NCI-H2171 treated with DMSO at 0.1 percent for 48 hours (cell line): ENCODE measurements at places on chromosomes 6 and 20.

DNA sequence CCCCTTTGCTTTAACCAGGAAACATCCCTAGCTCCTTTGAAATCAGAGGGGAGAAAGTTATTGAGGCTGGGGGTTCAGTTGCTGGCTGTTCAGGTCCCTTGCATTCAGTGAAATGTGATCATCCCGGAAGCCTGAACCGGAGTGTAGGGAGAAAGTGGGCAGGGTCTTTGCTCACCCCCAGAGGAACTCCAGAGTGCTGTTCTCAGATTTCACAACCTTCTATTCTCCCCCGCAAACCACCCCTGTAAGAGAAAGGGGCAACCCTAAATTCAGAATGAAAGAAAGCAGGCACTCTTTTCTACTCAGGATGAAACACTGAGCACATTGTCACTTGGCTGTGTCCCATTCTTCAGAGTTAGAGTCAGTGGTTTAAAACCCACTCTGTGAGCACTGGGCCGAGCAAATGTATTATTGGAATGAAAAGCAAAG is 139.8 kb downstream of the KHDC1L start:
- no peak for DNase-seq

GRCh38 chr6:10205120-10205519 is 209.8 kb downstream of the TFAP2A start:
- no peak for DNase-seq

DNA sequence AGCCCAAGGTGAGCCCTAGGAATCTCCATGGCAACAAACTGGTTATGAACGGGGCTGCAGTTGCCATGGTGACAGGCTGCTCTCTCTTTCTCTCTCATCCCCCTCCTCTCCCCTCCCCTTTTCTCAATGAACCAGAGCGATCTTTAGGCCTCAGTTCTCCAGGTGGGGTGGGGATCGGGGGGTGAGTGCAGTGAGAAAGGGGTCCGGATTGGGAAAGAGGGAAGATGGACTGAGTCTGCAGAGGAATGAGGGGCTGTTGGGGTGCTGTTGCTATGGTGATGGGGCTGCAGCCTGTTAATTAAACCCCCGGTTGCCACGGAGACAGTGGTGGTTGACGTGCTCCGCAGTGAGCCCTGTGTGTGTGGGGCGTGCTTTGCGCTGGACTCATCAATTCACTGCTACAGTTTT is 3.6 kb upstream of the SLC12A5 start:
- no peak for DNase-seq

DNA sequence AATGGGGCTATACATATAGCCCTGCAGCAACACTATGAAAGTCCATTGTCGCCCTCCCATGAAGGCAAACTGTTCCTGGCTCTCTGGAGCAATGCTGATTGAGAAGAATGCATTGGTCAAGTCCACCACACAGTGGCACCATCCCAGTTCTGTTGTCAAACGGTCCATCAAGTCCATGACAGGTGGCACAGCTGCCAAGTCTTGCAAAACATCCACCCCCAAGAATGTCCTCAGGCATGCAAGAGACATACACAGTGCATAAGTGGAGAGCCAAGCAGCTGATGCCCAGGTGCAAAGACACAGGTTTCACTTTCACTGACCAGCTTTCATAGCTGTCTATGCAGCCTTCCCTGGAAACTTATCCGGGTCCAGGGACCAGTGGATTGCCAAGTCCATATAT is 17.5 kb downstream of the ZNF391 start:
- no peak for DNase-seq

GRCh38 chr6:72413884-72414283 is 208.0 kb upstream of the KCNQ5 start:
- DNase-seq = no peak

DNA sequence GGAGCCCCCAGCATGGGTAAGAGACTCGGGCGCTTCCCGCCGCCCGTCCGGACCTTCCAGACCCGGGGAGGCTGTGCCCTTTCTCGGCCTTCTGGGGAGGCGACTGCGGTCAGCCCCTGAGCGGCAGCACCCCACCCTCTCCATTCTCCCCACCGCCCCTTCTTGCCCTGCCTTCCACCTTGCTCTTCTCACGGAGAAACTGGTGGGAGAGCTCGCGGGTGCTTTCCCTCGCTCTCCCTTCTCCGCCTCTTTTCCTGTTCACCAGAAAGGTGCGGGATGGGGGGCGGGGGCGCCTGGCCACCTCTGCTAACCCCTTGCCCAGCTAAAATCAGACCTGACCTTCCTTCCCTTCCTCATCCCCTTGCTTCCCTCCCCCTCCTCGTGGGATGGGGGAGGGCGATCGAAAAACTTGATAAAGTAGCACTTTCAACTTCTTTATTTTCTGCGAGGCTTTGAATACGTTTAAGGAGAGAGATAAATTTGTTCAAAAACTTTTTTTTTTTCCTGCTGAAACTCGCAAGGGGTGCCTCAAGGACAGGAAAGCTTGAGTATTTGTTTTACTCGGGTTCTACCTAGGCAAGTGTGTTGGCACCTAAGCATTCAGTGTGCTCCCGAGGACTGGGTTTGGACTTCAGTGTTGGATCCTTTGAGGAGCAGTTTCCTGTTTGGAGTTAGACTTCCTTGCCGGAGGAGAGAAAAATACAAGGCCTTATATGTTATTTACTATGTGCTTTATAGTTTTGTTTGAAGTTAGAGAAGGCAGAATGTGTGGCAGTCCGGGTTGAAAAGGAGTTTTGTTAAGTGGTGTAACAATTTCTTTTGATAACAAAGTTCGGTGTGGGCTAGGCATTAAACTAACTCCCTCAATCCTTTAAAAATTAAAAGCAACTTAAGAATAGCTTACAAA is 897 bp downstream of the CD2AP start:
- DNase-seq = peak; percentile 55

- DNase-seq = peak; percentile 52
Measured at GRCh38 chr6:138492113-138492512, 7.2 kb downstream of the NHSL1 start.

GRCh38 chr6:138113588-138114210 is 6.5 kb upstream of the PERP start:
- no peak for DNase-seq

GRCh38 chr20:52047811-52048764 is 143.5 kb downstream of the ZFP64 start:
- DNase-seq = no peak

DNA sequence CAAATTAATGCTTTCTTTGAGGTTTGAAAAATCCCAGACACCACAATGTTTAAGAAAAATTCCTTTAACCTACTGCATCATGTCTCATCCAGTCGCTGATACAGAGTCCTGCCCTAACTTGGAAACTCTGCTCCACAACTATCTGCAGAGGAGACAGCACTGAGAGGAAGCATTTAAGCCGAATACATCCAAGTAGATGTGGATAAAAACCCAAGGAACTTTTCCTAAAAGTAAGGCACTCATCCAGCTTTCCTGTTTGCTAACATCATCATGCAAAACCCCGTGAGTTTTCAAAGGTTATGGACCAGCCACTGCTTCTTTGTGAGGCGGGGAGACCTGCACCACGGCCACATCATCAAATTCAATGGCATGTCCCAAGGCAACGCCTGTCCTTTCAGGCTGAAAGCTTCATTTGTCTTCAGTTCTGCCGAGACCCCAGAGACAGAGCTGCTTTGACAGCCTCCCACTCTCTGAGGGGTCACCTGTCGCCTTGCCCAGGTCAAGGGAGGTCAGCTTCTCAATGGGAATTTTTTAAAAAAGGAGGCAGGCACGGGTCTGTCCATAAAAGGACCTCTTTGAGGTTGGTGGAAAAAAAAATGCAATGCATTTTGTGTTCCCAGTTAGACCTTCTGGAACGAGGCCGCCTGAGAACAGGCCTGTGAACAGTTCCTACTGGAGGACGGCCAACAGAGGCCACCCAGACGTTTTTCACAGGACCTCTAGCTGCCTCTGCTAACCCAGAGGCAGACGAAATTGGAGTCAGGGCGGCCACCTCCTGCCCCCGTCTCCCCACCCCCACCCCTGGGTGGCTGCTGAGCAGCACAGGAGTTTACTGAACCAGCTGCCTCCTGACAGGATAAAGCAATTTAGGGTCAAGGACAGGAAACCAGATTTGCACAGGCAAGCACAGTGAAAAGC is 142.5 kb upstream of the HDDC2 start:
- DNase-seq = peak; percentile 46

DNA sequence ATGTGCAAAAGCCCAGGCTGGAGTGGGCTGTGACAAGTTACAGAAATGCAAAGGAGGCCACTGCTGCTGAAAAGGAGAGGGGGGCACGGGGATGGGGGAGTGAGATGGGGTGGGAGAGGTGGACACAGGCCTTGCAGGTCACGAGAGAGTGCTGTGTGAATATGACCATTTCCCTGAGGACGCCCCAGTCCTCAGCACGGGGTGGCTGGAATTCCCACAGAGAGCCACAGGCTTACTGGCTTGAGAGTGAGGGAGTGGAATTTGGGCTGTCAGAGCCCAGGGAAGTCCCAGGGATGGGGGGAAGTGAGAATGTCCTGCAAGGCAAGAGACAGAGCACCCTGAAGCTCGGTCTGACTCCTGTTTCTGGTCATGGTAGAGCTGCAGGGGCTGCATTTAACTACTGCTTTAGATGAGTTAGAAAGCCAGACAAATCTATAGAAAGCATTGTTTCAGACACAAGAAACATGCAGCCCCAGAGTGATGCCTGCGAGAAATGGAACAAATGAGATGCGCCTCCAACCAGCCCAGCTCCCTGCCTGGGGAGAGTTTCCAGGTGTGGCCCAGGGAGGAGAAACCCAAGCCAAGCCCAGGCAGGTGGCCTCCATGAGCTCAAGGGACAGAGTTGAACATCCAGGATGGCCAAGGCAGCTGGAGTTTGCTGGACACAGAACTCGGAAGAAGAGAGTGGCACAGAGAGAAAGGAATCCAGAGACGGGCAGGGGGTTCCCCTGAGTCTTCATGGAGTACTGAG is 30.5 kb downstream of the NPEPL1 start:
- no peak for DNase-seq

- DNase-seq = no peak
Measured at GRCh38 chr6:138544501-138544900, 45.2 kb upstream of the NHSL1 start.

DNA sequence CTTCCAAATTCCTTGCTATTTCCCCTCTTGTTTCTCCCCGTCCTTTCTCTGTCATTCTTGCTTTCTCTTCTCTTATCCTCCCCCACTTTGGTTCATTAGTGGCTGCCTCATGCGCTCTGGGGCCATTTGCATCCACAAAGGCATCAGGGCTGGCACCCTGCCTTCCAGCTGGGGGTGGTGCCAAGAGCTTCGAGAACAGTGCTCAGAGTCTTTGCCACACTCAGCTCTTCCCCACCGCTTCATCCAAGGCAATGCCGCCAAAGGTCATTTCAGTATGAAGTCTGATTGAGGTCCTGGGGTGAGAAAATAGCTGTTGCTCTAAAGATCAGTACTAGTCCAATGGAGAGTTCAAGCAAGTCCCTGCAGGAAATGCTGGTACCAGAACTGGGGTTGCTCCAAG is 22.7 kb downstream of the OLIG3 start:
- DNase-seq = peak; percentile 23

DNA sequence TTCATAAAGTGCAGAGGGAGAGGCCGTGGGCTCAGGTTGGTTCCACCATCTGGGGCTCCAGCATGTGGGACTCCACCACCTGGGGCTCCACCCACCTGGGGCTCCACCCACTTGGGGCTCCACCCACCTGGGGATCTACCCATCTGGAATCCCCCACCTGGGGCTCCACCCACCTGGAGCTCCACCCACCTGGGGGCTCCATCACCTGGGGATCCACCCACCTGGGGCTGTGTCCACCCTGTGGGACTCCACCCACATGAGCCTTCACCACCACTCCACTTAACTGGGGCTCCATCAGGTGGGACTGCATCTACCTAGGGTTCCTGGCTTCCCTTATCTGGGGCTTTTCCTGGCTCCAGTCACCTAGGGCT is 226.0 kb upstream of the CDYL start:
- DNase-seq = no peak

GRCh38 chr6:73017476-73017875 is 207.8 kb downstream of the KHDC1L start:
- DNase-seq = no peak

GRCh38 chr20:23668477-23668951 is 20.3 kb downstream of the CST4 start:
- DNase-seq = peak; percentile 71

- peak; percentile 27 for DNase-seq
Measured at GRCh38 chr20:14360416-14360815, 23.0 kb upstream of the FLRT3 start.

DNA sequence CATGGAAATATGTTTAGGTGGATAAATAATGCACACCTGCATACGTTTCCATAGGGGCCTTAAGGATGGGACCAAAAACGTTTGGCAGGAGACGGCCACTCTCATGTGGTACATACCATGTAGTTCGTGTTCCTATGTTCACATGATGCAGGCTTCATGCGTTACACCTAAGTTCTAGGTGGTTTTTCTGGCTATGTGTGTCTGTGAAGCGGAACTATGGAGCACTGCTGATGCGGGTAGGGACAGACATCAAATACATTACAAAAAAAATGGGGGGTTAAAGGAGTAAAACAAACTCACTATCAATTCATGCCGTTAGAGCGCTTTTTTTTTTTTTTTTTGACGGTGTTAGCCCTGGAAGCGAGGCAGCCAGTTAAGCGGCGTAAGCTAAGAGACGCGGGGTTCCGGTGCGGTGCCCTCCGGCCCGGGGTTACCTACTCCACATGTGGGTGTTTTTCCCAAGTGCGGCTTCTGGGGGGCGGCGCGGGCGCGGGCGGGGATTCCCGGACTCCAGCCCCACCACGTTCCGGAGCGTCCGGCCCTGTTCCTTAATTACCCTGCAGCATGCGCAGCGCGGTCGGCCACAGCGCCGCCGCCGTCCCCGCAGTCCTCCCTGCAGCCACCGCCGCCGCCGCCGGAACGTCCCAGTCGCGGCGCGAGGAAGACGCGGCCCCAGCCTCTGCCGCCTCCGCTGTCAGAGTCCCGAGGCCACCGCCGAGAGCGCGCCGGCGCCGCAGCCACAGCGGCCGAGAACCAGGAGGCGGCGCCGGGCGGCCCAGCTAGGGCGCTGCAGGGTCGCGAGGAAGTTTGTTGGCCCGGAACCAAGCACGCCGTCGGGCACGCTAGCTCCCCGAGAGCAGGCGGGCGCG is 648 bp downstream of the COL19A1 start:
- peak; percentile 72 for DNase-seq

- no peak for DNase-seq
Measured at GRCh38 chr20:33132513-33133372, 35.2 kb upstream of the BPIFA2 start.

DNA sequence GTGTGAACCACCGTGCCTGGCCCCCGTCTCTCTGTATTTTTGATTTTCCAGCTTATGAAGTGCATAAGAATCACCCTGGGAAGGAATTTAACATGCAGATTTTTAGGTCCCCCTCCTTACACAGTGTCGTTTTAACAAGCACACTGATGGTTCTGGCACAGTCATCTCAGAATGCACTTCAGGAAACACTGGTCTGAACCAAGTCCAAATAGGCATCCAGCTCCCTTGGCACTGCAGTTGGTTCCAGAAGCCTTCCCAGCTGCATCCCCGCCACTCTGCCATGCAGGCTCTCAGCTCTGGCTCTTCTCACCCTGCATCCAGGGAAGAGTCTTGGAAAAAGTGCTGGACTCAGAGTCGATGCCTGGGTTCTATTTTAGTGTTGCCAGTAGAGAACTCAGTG is 20.1 kb downstream of the RIPOR2 start:
- DNase-seq = no peak
